ENCODE measurements at places on chromosomes 1 and 21.
A peak's percentile ranks its signal among the peaks of the same experiment; 100 is the strongest.

GRCh38 chr21:43367296-43367695 lies 59.6 kb downstream of the SIK1 start:
- DNase-seq: no peak

- DNase-seq: peak; percentile 81
Measured at GRCh38 chr1:184866991-184867788, 107.1 kb downstream of the NIBAN1 start.

GRCh38 chr1:224235813-224236493 lies 52.9 kb downstream of the DEGS1 start:
- no peak for DNase-seq

DNA sequence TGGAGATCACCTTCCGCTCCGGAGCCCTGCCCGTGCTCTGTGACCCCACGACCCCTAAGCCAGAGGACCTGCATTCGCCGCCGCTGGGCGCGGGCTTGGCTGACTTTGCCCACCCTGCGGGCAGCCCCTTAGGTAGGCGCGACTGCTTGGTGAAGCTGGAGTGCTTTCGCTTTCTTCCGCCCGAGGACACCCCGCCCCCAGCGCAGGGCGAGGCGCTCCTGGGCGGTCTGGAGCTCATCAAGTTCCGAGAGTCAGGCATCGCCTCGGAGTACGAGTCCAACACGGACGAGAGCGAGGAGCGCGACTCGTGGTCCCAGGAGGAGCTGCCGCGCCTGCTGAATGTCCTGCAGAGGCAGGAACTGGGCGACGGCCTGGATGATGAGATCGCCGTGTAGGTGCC lies 9.6 kb downstream of the SPATA46 start:
- no peak for DNase-seq

DNA sequence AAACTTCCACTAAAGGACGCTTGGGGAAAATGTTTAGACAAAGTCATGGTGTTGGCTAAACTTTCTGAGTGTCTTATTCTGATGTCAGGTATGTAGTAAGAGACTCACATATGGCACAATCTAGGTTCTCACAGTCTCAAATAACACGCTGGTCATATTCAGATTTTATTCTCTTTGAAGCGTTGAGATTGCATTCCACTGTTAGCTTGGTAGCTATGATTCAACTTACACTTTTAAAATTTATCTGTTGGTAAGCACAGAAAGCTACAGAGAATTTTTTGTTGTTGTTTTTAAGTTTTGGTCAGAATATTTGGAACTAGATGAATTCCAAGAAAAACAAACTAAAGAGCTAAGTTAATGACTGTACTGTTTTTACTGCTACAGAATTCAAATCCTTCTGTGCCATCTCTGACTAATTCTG lies 126.7 kb downstream of the PRRX1 start:
- peak; percentile 66 for DNase-seq

GRCh38 chr21:38505654-38506523 lies 7.6 kb upstream of the ERG start:
- DNase-seq: peak; percentile 87

DNA sequence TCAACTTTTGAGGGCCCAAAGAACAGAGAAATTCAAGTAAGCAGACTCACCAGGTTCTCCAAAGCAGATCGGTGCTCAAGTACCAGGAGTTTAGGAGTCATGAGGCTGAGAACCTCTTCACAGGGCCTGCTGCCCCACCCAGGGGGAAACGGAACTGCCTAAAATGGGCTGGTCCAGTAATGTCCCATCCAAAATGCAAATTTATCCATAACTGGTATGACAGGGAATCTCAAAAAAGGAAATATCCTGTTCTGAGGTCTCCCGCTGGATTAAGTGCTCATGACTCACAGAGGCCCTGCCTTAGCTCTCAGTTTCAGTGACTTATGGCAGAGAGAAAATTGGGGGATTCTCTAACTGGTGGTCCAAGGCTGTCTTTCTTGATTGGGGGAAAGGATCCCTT lies 9.3 kb downstream of the SPRR2G start:
- no peak for DNase-seq

GRCh38 chr1:182685215-182685614 lies 828 bp upstream of the RGS8 start:
- no peak for DNase-seq

GRCh38 chr1:24369199-24369598 lies 44.4 kb downstream of the STPG1 start:
- no peak for DNase-seq

DNA sequence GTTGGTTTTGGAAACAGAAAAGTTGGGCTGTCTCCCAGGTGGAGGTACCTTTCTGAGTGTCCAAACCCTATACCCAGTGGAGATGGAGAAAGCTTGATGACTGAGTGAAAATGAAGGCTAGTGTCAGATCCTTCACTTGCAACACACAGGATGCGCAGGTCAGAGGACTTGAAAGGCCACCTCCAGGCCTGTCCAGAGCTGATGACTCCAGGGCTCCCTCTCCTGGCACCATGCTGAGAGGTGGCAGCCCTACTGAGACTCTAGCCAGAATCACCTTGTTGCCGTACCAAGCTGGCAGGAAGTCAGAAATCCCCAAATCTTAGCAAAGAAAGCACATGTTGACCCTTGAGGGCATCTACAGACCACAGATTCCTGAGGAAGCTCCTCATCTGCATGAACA lies 16.4 kb downstream of the KNCN start:
- peak; percentile 9 for DNase-seq

GRCh38 chr1:23114424-23115079 lies 54.1 kb downstream of the LUZP1 start:
- peak; percentile 54 for DNase-seq

GRCh38 chr1:40316595-40317393 lies at the start of gene COL9A2:
TSS of gene COL9A2 (minus strand) at chr1:40317286. CDS start at chr1:40317197, 89 bp downstream.
- no peak for DNase-seq

DNA sequence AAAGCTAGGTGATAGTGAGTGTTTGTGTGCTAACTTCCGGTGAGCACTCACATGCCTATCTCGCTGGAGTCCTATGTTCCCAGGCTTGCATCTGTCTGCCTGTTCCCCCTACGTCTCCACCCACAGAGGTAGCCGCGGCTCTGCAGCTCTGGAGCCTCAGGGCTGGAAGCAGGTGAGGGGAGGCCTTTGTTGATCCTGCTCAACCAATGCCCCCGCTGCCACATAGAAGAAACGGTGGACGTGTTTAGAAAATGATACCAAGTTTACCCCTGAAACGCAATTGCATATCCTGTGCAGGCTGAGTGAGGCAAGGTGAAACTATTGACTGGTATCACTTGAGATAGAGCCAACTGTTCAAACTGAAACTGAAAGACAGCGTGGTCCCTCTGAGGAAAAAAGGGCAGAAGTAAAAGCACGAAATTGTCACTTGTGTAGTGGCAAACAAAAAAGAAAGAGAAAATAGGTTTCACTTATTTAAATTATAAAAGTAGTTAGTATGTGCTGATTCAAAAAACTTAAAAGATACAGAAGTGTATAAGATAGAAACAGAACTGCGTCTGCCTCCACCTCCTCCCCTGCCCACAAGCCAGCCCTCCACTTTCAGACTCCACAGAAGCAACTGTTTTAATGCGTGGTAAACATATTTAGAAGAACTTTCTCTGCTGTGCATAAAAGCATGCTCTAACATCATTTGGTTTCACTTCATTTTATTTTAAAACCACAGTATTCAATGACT lies 38.6 kb upstream of the ETS2 start:
- no peak for DNase-seq

- no peak for DNase-seq
Measured at GRCh38 chr1:88744142-88744541, 60.1 kb downstream of the PKN2 start.

DNA sequence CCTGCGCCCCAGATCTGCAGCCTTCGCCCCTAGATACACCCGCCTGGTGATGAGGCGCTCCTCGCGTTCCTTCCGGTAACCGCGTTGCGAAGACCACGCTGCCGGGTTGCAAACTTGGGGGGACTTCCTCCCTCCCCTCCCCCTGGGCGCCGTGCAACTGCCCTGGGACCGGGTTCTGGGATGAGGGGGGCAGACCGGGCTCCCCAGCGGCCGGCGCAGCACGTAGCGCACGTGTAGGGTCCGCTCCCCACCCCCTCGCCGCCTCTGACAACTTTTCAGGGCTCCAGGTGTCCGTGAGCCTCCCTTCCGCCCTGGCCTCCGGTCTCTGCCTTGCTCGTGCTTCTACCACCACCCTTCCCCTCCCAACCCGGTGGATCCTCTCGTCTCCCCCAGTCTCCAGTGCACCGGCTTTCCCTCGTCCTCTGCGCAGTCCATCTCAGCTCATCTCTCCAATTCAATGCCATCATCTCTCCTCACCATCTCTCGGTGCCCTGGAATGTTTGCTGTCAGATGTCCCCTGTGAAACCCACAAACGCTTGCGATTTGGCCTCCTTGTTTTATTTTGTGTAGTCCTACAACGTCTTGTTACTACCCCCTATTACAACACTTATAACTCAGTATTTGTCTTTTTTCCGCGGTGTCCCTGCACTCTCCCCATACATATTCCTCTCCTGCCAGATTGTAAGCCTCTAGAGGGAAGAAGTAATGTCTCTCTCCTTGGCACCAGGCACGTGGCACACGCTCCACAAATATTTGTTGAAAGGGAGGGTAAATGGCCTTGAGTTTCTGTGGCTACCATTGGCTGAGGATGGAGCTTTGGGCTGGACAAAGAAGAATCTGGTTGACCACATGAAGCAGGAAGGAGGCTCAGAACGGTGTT lies 782 bp downstream of the PCAT6 start:
- peak; percentile 46 for DNase-seq

GRCh38 chr1:6180268-6180706 lies at the start of gene CHD5:
TSS of gene CHD5 (minus strand) at chr1:6180321. CDS start at chr1:6180023, 298 bp downstream.
- no peak for DNase-seq

DNA sequence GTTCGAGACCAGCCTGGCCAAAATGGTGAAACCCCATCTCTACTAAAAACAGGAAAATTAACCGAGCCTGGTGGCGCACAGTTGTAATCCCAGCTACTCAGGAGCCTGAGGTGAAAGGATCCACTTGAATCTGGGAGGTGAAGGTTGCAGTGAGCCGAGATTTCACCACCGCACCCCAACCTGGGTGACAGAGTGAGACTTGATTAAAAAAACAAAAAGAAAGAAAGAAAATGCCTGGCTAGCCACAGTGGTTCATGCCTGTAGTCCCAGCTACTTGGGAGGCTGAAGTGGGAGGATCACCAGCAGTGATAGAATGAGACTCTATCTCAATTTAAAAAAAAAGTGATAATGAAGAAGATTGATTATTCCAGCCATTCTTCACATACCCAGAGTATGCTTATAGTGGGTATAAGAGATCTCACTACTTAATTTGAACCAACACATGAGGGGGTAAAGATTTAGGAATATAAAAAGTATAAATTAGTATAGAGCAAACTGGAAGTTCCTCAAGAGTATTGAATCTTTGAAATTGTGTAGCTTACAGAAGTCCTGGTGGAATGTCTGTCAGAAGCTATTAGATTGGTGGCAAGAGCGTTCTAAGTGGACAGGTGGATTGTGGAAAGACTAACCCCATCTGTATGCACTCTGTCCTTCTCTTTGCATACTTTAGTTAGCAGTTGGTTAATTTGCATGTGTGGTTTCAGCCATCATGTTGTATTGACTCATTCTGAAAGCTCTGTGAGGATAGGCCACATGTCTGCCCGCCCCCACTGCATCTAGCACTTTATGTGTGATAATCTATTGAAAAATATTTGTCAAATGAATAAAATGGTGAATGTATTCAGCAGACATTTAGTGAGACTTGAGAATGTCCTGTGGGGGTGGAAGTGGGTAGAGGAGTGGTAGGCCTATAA lies 25.0 kb downstream of the RLF start:
- DNase-seq: peak; percentile 80

- DNase-seq: no peak
Measured at GRCh38 chr1:25167269-25168192, 64.8 kb downstream of the SYF2 start.

DNA sequence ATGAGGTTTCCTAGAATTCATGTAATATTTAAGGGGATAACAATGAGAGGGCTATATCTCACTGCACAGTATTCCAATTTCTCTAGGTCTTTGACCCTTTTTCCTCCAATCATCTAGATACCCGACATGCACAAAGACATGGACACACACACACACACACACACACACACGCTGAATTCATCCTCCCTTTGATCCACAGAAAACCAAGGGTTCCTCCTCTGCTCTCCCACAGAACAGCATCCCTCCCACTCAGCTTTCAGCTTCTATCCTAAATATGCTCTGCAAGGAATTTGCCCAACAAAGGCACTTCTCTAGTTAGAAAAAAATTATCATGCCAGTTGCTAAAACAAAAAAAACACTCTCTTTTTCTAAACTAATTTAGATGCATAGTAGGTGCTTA lies 231.7 kb downstream of the RGS7 start:
- DNase-seq: no peak

DNA sequence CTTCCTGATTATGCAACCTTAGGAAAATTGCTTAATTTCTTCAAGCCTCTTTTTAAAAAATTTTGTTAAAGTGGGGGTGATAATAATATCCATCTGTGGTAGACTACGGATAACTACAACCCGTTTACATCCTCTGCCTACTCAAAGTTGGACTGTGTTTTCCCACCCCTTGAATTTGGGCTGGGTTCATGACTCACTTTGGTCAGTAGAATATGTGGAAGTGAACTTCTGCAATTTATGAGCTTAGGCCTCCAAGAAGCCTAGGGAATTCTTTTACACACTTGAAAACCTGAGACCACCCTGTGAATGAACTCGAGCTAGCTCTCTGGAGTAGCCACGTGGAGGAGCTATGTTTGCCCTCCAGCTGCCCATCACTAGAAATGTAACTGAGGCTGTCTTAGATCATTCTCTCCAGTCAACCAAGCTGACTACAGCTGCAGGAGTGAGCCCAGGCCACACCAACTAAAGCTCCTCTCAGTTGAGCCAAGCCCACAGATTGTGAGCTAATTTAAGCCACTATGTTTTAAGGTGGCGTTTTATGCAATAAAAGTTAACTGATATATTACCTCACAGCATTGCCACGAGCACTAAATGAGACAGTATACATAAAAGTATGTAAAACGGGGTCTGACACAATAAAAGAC lies 29.6 kb upstream of the CACHD1 start:
- DNase-seq: no peak

GRCh38 chr1:7366955-7367665 lies 404.0 kb upstream of the VAMP3 start:
- DNase-seq: no peak

DNA sequence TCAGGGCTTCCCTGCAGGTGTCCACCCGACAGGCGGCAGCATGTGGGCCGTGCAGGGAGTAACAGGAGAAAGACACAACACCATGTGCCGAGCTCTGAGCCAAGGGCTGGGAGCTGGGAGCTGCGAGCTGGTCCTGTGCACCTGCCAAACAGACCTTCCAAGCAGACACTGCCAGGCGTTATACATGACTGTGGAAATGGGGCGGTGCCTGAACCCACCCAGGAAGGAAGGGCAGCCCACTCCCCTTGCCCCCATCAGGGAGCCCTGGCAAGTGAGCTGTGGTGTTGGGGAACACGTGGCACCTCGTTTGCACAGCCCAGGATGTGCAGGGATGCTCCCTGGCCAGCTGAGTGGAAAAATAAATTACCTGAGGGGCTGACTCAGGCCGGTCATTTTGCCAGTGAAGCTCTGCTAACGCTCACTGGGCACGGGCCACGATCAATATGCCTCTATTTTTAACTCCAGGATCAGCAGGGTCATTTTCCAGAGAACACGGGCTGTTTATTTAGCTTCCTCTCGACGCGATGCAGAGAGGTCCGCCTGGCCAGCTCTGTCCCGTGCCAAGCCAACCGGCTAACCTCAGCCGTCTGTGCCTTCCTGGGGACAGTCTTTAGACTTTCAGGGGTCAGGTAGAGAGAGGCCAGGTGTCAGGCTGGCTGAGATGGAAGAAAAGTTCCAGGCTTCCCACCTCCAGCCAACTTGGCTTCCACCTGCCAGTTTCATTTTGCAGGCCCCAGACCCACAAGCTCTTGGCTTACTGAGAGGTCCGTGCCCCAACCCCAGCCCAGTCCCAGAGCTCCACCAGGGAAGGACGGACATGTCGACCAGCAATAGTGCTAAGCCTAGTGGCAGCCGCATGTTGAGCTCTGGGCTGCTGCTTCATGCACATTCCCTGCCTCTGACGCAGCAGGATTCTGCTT lies 196.7 kb upstream of the VAMP3 start:
- no peak for DNase-seq

All from fibroblast of skin of back (primary cell).